PC-9 (cell line): ENCODE measurements at places on chromosomes 4 and X. TPM values are rescaled to one million over a fixed set of nuclear protein-coding genes. Genes with fewer than 3 reads are reported as not detected.

The KLB gene
- total RNA-seq = not detected in 2 replicates

- DNase-seq = no peak
These were observed 74.4 kb downstream of the RPS3A start for GRCh38 chr4:151173871-151174270.

The PAGE2 gene
- not detected in 2 replicates for total RNA-seq

The RIPPLY1 gene
- total RNA-seq = not detected in 2 replicates

GRCh38 chrX:68598841-68599240 lies 48.6 kb upstream of the STARD8 start:
- DNase-seq = no peak

- DNase-seq = no peak
These were observed 198.8 kb downstream of the CBR4 start for GRCh38 chr4:168811207-168811606.

DNA sequence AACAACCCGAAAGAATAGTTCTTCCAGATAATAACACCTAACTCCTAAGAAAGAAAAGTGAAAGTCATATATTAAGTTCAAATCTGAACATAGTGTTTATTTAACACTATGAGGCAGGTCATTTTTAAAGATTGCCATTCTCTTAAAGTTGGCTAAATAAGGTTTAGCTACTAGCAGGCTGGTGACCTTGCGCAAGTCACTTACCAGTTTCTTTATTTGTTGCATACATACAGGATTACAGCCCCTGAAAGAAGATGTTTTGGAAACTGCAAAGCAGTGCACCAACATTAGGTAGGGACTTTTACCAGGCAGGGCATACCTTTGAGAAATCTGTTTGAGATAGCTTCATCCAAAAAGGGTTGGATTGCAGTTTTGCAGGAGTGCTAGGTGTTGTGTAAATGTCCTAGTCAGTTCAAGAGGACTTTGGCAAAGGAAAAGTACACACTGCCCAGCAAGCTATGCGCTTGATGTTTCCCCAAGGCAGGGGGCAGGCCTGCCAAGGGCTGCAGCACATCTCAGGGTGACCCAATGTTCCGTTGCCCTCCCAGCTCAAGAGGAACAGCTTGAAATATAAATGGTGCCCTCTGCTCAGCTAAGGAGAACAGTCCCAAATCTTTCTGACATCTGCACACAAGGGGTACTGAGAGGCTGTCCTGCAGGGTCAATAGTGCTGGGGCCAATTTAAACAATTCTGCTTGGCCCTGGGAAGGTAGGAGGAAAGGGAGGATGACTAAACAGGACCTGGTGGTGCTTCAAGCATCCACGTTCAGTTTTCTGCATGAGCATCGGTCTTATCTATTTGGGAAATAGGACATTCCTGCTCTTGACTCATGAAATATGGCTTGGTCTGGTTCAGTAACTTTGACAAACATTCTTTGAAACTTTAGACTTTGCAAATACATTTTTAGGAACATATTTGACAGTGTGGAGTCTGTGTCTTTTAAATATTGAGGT lies 130.8 kb downstream of the COL4A6 start:
- DNase-seq = no peak

The SOD3 gene
- 6.3 and 7.6 TPM in 2 replicates for total RNA-seq

The IL21 gene
- total RNA-seq = not detected in 2 replicates

DNA sequence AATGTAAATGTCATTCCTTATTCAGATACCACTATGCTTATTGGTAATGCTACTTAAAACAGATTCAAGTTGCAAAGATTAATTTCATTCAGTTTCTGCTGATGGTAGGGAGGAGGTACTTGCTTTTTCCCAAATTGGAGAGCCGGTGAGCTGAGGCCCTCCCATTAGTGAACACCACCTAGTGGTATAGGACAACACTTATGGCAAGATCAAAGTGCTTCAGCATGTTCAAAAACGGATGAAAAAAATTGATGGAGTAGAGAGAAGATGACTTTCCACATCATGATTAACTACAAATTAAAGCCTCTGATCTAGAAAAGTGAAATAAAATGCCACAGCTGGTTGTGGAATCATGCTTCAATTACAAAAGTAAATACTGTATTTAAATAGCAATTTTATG lies 112.9 kb downstream of the MBNL3 start:
- DNase-seq = no peak

GRCh38 chrX:16067886-16068515 lies 55.4 kb upstream of the GRPR start:
- no peak for DNase-seq

DNA sequence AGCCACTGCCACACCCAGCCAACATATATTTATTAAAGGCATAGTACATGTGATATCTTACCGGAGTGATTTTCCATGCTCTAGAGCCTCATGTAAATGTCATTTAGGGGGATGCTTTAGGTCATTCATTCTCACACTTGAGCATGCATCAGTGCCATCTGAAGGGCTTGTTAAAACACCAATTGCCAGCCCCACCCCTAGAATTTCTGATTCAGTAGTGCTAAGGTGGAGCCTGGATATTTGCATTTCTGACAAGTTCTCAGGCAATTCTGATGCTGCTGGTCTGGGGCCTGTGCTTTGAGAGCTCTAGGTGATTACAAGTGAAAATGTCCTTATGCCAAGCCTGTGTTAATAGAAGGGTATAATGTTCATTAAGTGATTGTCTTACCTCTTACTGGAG lies 107.7 kb downstream of the PHEX start:
- DNase-seq = no peak

DNA sequence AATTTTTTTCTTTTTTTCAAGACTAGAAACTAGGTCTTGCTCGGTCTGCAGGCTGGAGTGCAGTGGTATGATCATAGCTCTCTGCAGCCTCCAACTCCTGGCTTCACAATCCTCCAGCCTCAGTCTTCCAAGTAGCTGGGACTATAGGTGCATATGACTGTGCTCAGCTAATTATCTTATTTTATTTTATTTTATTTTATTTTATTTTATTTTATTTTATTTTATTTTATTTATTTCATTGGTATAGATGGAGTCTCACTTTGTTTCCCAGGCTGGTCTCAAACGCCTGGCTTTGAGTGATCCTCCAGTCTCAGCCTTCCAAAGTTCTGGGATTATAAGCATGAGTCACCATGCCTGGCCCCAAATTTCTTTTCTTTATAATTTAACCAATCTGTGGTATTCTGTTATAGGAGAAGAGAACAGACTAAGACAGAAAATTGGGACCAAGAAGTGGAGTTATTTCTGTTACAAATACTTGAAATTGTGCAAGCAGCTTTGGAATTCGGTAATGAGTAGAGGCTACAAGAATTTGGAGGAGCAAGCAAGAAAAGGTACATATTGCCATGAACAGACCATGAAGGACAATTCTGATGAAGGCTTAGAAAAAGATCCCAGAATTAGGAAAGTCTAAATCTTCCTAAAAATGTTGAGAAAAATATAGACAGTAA lies 4.0 kb upstream of the PRDM5 start:
- DNase-seq = no peak

DNA sequence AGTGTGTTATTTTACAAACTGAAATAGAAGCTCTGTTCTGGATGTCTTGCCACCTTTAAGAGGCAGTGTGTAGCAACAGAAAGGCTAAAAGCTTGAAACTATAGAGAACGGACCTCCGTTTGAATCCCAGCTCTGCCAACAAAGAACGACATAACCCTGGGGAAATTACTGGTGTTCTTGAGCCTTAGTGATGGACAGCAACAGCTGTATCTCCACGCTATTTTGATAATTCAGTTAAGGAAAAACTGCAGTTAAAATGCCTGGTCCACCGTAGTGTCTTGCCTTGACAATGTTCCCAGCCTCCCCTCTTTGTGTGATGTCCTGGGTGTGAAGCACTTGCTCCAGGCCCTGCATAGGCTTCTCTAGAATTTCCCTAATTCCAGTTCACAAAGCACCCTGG lies 256.8 kb upstream of the HS3ST1 start:
- no peak for DNase-seq

DNA sequence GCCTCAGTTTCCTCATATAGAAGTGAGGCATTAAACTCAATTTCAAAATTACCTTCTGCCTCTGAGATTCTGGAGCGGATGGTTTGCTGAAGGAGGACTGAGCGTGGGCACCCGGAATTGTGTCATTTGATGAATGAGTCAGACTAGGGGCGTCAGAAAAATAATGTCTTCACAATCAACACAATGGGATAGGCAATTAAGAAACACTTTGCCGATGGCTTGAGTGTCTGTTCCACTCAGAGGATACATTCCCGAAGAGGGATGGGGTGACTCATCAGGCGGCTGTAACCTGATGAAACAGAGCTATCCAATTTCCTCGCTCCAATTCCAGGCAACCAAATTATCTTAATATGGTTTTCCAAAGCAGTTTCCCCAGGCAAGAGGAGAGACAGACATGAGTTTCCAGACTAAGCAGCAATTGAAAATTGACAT lies 1.2 kb upstream of the CHRNA9 start:
- DNase-seq = peak; percentile 93

DNA sequence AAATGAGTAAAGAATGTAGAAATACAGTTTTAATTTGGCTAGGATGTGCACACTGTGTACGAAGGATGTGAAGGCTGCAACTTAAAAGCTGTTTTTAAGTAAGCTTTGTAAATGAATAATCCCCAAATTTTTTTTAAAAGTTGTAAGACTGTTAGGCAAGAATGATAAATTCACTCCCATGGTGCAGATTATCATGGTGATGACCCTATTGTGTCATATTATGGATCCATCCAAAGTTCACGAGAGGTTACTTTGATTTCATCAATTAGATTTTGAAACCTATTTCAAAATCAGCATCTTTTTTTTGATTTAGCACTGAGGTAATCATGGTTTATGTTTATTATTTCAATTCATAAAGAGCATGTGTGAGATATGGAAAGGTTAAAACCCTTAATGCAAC lies 62.9 kb upstream of the ETNPPL start:
- DNase-seq = no peak

DNA sequence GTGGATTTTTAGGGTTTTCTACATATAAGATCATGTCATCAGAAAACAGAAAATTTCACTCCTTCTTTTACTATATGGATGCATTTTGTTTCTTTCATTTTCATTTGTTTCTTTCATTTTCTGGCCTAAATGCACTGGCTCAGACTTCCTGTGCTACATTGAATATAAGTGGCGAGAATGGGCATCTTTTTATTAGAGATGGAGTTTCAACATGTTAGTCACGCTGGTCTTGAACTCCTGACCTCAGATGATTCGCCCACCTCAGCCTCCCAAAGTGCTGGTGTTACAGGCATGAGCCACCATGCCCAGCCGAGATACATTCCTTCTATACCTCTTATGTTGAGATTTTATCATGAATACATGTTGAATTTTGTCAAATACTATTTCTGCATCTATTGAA lies 61.8 kb downstream of the BRWD3 start:
- DNase-seq = no peak

- no peak for DNase-seq
These were observed 27.9 kb upstream of the PRPS1 start for GRCh38 chrX:107600366-107600765.

The PRKG2 gene
- not detected in 2 replicates for total RNA-seq

GRCh38 chr4:74014332-74014731 lies 15.9 kb upstream of the CXCL5 start:
- DNase-seq = no peak

GRCh38 chr4:8282742-8283141 lies 13.2 kb downstream of the HTRA3 start:
- no peak for DNase-seq

GRCh38 chrX:50483283-50483682 lies 12.7 kb upstream of the DGKK start:
- no peak for DNase-seq

GRCh38 chr4:76199664-76200211 lies 13.9 kb downstream of the SCARB2 start:
- DNase-seq = no peak

GRCh38 chr4:16715482-16715881 lies 183.0 kb downstream of the LDB2 start:
- no peak for DNase-seq

GRCh38 chr4:90293320-90293719 lies 166.1 kb downstream of the CCSER1 start:
- no peak for DNase-seq

DNA sequence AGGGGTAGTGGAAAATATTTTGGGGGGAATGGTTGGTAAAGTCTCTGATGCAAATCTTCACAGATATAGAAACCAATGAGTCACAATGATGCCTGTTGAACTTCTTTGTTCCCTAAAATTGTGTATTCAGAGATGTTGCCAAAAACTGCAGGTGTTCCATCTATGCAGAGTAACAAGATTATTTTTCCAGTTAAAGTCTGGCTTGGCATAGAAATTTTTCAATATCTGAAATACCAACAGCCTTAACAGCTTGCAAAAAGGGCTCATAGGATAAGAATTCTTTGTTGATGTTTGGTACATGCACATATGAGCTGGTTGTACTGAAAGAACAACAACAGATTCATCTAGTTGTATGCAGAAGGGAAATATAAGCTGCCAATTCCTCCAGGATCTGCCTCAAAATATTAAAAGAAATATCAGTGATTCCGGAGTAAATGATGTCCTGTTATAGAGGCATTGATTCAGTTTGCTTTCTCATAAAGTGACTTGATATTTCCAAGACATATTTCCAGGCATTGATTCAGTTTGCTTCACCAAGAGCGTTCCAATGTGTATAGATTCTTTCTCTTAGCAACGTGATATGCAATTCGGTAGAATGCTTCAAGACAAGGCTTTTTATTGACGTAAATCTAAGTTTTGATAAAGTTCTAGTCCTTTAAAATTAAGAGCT lies 564.4 kb downstream of the TMA16 start:
- no peak for DNase-seq

- DNase-seq = peak; percentile 51
These were observed 14.5 kb upstream of the FGG start for GRCh38 chr4:154626793-154627484.

GRCh38 chrX:20317873-20318272 lies 51.2 kb upstream of the RPS6KA3 start:
- DNase-seq = no peak

The RIBC1 gene
- total RNA-seq = 2.2 and 4.5 TPM in 2 replicates

The ENPEP gene
- total RNA-seq = not detected in 2 replicates

The GPR173 gene
- 5.1 and 7.0 TPM in 2 replicates for total RNA-seq

The DDIT4L gene
- 1.0 and 1.1 TPM in 2 replicates for total RNA-seq

DNA sequence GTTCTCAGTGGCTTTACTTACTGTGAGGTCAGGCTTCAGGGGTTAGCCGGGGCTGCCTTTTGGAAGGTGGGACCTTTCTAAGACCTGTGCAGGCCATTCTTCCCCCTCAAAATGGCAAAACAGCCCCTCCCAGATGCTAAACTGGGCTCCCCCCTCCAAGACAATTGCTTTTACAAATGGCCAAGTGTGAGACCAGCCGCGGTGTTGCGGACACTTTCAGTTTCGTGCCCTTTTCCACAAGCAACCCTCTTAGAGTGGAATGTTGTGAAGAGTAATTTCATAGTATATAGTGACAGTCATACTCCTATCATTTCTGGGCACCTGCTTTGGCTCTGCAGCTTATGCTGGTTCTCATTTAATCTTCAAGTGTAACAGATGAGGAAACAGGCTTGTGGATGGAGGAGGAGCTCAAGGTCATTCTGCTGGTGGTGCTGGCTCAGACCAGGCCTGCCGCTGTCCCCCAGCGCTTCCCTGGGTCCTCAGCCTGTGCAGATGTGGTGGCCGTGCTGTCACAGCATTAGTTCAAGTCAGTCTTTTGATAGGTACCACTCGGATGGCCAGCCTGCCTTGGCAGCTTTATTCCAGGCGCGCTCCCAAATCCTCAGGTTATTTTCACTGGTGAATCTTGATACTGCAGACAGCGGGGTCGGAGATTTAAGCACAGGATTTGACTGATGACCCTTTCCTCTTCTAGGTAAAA lies 55.0 kb upstream of the TADA2B start:
- no peak for DNase-seq
